Stimulated activated CD8-positive, alpha-beta memory T cell treated with anti-CD3 and anti-CD28 coated beads, Interleukin-7, amount 100 ng/mL, for 48 hours (primary cell): ENCODE measurements at places on chromosomes 5 and 9.

- DNase-seq, result no peak
Measured at GRCh38 chr9:93600504-93600903, 24.1 kb downstream of the PHF2 start.

DNA sequence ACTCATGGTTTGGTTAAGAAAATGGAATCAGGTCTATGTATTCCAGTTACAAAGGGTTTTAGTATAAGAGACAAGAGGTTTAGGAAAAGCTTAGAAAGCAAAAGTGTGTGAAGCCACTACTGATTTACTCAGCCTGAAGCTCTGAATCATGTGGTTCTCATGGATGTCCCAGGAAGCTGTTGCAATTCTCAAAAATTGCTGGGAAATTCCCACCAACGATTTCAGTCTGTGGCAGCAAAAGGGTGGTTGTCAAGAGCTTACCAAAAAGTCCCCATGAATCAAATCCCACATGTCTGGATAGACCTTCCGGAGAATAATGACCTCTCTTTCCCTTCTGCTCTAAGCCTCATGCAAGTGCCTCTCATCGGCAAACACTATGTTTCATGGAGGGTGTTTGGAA, 929.9 kb downstream of the TLE4 start:
- no peak for DNase-seq

- DNase-seq, result no peak
Measured at GRCh38 chr5:114839360-114839759, 330.3 kb downstream of the TRIM36 start.

- DNase-seq, result no peak
Measured at GRCh38 chr5:17223367-17224185, 6.1 kb downstream of the BASP1 start.

GRCh38 chr5:44506561-44506960, 117.3 kb upstream of the FGF10 start:
- DNase-seq, result no peak

GRCh38 chr5:35859101-35859661, 2.5 kb downstream of the IL7R start:
- no peak for DNase-seq

DNA sequence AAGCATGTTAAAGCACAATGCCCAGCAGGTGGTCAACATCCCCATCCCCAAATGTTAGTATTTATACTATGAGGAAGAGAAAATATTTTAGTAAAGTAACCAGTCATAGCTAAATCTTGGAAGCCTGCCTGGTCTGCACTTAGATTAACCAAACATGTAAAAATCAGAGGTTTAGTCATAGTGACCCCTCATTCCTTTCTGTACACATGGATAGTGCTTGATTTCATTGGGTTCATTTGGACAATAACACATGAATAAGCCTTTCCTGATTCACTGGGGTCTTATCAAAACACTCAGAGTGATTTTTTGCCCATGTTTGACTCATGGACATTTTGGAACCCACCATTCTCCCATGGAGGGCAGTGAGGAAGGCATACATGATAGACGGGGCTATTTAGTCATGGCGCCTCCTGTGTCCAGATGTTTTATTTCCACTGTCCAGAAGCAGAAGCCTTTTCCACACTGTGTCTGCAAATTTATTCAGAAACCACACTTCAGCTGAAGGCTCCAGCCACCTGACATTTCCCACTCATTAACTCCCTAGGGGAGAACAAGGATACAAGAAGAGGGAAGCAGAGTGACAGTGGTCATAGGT, 32.5 kb downstream of the OR1J1 start:
- DNase-seq, result no peak

GRCh38 chr9:101167490-101168134, 139.1 kb downstream of the PLPPR1 start:
- no peak for DNase-seq

GRCh38 chr5:10289353-10289752, 18.3 kb downstream of the CMBL start:
- no peak for DNase-seq

DNA sequence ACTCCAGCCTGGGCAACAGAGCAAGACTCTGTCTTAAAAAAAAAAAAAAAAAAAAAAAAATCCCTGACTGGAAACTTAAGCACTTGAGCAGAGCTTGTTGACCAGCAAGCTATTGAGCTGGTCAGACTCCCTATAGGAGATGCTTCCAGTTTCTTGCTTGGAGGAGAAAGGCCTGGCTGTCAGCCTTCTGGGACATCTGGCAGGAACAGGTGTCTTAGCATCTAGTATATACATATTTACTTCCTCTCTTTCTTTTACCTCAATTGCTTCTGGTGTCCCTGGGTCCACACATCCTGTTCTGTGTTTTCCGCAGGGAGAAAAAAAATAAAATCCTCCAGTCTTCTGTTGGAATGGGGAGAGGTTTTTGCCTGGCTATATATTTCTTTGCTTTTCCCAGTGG, 60.1 kb downstream of the PRKACG start:
- DNase-seq, result no peak

DNA sequence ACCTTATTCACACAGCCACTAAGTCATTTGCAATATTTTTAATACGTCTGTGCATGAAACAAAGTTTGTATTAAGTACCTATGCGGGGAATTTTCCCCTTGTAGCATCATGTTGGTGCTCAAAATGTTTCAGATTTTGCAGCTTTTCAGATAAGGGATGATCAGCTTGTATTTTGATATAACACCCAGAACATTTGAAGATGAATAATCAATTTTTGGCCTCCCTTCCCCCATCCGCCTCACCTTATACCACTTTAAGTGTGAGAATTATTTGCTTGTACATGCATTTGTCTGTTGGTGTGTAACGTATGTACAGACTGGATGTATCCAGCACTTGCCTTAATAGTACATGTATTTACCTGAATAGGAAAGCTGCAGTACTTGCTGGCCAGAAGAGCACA, 1.7 kb downstream of the JAK2 start:
- DNase-seq, result no peak

DNA sequence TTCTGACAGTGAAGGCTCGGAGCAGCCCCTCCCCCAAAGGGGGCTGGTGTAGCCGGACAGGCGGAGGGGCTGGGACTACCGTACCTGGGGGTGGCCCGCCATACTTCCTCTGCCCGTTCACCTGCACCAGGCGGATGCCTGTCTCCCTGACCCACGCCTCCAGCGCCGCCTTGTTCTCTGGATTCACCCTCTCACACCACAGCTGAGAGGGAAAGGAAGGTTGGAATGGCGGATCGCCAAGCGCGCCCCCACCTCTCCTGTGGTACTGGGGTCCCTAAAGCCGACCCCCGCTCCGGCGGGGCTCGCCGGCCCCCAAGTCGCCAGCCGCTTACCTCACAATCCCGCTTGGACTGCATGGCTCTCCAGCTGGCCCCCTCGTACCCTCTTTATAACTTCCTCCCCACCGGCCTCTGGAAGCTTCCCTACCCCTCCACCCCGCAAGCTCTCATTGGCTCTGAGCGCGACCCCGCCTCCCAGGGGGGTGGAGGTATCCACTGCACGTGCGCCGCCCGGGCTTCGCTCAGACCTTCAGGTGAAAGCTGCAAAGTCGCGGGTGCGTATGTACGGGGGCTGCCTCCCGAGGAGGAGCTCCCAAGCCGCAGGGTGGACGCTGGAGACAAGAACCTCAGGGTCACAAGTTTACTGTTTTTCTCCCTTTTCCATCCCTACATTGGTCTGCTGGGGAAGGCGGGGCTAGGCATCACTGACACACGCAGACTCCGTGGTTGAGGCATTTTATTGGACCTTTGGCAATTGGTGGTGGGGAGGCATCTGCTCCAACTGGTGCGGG, at the start of gene DND1:
DND1 (minus strand) TSS at position 390 of the 790 bp plus-strand sequence; CDS start at position 356, 34 bp downstream.
- no peak for DNase-seq

DNA sequence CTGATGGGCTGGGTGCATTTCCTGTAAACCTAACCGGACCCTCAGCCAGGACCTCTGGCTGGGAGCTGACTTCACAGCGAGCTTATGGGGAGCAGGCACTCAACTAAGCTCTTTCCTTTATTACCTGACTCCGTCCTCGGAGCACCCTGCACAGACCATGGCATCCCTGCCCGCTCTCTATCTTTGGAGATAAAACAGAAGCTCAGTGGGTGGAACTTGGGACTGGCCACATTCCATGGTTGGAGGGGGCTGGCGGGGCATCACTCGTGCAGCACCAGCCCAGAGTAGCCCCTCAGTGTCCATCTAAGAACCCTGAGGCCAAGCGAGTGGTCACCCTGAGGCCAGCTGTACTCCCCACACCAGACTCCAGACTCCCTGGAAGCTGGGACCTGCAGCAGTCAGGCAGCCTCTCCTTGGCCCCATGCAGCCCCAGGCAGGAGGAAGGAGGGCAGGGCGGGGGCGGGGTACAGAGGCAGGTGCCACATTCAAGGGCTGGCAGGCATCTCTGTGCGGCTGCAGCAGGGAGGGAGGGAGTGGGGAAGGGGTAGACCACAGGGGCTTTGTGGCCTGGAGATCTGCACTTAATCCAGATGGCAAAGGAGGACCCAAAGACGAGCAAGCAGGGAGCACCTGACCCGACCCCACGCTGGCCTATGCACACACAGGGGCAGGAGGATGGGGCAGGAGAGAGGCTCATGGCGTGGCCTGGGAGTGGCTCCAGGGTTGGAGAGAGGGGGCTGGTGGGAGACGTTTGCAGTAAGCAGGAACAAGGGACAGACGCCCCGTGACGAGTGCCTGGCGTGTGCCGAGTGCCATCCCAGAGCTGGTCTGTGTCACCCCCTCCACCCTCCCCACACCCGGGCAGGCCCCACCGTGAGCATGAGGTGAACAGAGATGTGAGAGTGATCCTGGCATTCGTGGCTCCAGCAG, 26.1 kb downstream of the GLT6D1 start:
- DNase-seq, result no peak

DNA sequence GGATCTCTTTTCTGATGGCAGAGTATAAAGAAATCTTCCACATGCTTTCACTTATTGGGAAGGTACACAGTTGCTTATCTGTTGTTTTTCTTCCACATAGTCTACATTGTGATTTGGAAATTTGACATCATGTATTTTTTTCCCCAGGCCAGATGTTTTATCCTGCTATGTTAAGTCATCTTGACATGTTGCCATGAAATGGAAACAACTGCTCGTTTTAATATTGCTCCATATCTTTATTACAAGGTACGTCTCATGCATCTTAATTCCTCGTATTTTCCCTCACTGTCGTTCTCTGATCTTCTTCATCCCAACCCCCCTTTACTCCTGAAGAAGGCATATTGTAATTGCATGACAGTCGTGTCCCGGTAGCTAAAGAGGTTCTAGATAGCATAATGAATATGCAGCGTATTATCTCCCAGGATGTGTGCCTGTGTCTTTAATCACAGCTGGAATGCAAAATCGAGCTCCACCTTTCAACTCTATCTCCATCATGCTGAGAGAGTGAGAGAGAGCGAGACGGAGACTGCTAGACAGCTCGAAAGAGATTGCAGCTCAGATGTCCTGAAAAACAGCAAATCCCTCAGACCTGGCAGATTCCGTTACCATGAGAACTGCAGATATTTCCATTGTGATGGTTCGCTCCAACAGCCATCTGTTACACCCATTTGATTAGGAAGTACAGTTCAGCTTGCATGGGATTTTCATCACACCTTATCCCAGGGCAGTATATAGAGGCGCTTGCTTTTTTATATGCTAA, 281.7 kb downstream of the TMEM38B start:
- DNase-seq, result no peak

GRCh38 chr5:57069115-57069835, 104.6 kb upstream of the GPBP1 start:
- DNase-seq, result no peak

DNA sequence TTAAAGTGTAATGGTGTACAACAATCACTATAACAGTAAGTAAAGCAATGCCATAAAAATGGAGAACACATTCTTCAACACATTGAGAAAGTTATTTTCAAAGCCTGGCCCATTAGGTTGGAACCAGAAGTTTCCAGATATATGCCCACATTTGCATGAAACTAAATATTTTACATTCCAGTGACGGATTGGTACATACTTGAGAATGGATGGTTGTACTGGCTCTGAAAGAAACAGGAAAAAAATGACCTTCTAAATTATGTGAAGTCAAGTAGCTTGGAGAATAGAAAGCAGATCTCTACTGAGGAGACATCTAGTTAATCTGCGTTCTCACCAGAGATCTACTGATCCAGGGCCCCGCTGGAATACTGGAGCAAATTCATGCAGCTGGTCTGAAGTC, 1037.0 kb downstream of the NR2F1-AS1 start:
- DNase-seq, result no peak

GRCh38 chr9:127943011-127943662, 5.5 kb upstream of the DPM2 start:
- DNase-seq, result no peak

- DNase-seq, result no peak
Measured at GRCh38 chr9:93594041-93594756, 17.8 kb downstream of the PHF2 start.

GRCh38 chr5:14186059-14186830, 43.1 kb downstream of the TRIO start:
- DNase-seq, result no peak

DNA sequence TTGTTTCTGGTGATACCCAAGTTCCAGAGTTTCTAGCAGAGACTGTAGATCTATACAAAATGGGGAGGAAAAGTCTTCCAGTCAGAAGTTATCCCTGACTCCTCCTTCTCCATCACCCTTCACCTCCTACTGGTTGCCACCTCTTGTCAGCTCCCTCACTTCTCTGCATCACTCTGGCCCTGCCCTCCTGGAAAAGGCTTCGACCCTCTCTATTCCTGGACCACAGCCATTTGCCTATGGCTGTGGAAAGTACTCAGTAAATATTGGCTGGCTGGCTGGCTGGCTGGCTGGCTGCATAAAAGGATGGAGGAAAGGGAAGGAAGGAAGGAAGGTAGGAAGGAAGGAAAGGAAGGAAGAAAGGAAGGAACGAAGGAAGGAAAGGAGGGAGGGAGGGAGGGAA, 32.7 kb upstream of the ABCA1 start:
- no peak for DNase-seq

DNA sequence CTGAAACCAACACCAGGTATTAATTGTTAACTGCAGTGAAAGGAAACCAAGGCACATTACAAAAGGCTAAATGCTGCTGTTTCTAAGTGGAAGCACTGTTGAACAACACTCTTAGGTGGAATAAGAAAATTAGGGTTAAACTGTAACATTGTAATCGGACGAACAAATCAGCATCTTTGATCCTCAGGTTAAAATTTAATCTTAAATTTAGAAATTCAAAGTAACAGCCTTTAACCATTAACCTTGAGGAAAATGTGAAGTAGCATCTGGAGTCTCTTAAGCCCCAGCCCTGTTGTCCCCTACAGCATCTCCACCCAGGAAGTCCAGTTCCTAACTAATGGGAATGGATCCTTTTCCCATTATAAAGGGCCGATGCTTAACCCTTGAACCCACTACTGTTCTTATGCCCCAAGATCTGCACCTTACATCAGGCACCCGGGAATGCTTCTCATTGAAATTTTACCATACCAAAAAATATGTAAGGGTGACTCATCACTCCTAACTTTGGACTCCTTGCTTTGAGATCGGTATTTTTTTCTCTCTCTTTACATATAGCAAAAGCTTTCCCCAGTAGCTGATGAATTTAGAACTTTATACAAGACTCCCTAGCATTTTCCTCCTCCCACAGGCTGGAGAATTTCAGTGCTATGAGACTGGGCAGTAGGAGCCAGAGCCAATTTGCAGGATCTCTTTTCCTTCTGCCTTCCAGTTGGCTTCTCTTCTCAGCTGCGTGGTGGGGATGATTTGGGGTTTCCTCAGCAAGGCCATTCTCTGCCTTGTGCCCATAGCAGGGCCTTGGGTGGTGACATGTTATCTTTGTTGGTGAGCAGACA, 32.0 kb upstream of the ITGA2 start:
- no peak for DNase-seq

GRCh38 chr9:136080716-136081112, 14.4 kb downstream of the NACC2 start:
- DNase-seq, result no peak

GRCh38 chr5:668283-668995, 24.7 kb downstream of the TPPP start:
- no peak for DNase-seq

- DNase-seq, result no peak
Measured at GRCh38 chr5:17087035-17087434, 130.4 kb upstream of the BASP1 start.
